ENCODE measurements at places on chromosomes 11 and 22.

DNA sequence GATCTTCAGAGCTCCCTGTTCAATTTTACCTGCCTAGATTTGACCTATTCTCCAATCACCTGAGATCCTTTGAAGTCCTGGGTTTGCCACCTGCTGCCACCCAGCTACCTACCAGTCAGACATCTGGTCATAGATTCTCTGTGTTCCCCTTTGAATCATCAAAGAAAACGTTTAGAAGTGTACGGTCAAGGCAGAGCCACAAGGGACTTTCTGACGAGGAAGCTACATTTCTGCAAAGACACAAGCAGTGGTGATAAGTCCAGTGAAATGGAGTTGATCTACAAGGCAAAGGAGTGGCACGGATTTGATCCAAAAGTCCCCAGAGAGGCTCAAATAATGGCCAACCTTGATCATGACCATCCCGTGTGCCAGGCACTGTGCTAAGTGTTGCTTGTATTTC, 549.9 kb downstream of the MIAT start:
- DNase-seq: no peak

- no peak for DNase-seq
These were observed 558.7 kb downstream of the INSC start for GRCh38 chr11:15673408-15673831.

DNA sequence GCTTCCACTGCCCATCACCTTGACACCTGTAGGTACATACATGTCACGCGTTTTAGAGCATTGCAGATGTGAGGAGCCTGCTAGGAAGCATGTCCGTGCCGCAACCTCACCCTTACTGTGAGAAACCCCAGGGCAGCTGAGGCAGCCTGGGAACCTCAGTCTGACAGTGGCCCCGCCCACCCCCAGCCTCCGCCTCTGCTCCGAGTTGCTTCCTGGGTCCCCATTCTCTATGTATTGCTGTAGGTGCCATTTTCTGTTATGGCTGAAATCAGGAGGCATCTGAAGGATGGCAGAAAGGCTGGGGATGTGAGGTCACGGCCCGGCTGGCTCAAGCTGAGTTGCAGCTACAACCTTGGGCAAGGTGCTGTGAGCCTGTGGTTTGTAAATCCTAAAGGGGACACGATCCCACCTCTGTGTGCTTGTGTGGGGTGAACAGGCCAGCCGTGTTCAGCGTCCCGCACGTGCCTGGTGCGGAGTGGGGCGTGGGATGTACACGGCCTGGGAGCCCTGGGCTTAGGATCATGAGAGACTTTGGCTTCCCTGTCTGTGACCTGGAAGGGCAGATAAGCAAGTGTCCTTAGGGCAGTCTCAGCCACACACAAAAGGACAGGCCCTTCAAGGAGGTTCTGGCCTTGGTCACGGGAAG, 102.7 kb downstream of the PHF21B start:
- DNase-seq: no peak

DNA sequence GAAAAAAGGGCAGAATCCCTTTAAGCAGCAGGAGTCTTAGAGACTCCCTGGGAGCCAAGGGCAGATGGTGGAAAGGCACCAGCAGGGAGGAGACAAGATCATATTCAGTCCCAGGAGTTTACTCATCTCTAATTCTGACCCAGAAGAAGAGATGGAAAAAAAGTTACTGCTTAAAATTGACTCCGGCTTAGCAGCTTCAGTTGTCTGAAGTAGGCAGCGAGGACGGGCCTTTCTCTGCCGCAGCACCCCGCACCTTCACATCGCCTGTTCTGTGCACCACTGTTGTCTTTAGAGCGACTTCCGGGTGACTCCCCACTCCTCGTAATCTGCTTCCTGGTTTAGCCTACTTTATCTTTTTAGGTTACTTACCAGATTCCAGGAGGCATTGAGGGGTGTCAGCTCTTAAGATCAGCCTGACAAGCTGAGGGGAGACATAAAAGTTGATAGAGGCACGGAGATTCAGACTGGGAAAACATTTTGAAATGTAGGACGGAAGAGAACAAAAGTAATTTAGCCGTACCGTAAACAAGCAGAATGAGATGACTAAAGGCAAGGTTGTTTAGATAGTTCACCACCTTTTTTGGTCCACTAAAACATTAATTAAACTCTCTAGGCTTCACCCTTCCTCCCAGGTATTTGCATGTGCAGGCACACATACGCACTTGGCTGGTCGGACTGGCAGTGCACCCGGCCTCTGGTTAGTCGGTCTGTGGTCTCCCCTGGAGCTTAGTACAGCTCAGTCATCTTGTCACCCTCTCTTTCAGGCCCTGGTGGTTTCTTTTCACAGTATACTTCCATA, 74.3 kb downstream of the CECR2 start:
- DNase-seq: no peak

GRCh38 chr11:122756417-122756816, 81.9 kb upstream of the CRTAM start:
- peak; percentile 63 for DNase-seq

DNA sequence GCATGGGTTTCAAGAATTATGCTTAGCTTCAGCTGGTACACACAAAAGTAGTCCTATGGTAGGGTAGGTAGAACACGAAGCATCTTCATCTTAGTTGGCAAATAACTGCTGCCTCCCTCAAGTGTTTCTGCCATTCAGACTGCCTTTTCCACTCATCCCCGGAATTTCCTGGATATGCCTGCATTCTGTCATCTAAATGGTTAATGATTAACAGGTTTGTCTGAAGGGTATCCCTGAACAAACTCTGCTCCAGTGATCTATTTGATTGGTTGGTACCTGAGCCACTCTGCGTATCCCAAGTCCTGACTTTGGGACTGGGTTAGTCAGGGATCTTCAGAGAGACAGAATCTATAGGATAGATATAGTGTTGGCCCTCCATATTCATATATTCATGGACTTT, 272.3 kb upstream of the RAG2 start:
- DNase-seq: no peak

- no peak for DNase-seq
These were observed 5.0 kb upstream of the PTPMT1 start for GRCh38 chr11:47560426-47560825.

- no peak for DNase-seq
These were observed 13.7 kb downstream of the GDPD4 start for GRCh38 chr11:77287615-77288273.

DNA sequence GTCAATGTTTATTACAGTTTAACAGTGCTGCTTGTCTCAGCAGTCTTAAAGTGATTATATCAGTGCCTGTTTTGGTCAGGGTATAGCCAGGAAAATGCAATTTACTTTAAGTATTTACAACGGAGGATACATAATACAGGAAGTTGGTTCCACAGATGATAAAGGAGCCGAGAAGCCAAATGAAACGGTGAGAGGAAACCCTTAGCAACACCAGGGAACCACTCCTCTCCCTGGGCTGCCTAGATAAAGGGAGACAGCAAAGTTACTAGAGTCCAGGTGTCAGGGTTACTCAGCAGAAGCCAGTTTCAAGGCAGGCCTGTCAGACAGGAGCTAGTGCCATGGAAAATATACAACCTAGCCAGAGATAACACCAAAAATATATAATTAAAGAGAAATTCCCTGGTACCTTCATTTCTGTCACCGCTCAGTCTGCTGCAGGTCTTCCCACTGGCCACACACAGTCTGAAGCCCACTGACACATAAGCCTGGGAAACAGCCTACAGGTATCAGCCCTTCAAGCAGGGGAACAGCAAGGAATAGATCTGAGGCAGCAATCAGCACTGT, 55.5 kb downstream of the FAM76B start:
- no peak for DNase-seq

- no peak for DNase-seq
These were observed 494.6 kb upstream of the LRRC4C start for GRCh38 chr11:41954034-41954433.

DNA sequence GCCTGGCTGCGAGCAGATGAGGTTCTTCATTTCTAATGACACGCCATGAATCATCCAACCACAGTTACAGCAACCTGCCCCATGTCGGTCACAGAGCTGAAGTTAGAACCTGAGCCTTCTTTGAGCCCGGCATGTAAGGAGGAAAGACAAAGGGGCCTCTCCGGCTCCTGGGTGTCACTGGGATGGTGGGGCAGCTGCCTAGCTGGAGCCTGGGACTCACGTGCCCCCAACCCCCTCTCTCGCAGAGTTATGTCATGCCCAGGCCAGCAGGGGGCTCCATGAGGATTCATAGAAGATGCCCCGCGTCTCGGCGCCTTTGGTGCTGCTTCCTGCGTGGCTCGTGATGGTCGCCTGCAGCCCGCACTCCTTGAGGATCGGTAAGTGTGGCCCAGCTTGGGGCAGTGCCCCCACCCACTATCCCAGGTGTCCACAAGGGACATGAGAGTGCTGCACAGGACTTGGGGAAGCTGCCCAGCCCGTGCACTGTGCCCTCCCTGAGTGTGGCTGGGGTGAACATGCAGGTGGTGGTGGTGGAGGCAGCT, 148.5 kb downstream of the GRIK4 start:
- DNase-seq: peak; percentile 75

DNA sequence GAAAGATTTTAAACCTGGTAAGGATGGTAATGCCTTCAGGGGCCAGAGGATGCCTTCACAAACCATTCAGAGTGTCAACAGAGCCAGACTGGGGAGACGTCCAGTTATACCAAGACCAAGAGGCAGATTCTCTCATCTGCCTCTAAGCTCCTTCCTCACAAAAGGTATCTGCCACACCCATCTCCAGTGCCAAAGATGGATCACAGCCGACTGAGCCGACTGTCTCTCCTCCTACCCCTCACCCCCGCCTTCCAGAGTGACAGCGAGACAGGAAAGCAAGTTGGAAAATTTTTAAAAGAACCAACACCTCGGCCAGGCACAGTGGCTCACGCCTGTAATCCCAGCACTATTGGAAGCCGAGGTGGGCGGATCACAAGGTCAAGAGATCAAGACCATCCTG, 79.1 kb upstream of the AKIP1 start:
- no peak for DNase-seq

DNA sequence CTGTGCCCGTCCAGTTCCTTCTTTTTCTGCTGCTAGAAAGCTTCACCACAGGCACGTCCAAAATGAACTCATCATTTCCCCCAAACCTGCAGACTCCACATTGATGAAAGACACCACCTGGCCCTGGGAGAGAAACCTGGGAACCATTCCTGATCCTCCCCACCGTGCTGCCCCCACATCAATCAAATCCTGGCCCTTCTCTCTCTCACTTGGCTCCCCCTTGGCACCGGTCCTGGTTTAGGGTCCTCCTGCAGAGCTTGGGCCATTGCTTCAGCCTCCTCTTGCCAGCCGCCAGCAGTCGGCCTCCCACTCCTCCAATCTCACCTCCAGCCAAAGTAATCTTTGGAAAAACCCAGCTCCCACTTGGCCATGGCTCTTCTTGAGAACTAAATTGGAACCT, 38.5 kb downstream of the RIBC2 start:
- DNase-seq: no peak

All from GM13976 (cell line).